ENCODE measurements at places on chromosomes 1 and 21. TPM values are rescaled to one million over a fixed set of nuclear protein-coding genes. Genes with fewer than 3 reads are reported as not detected.

GRCh38 chr1:26890467-26890796 is 349 bp upstream of the GPN2 start:
- peak overlapping the region; percentile 89 for H3K27ac ChIP-seq
- peaks cover 29% of the 10 kb centered on the region for H3K4me1 ChIP-seq
- no peaks in the 10 kb centered on the region for H3K27me3 ChIP-seq
- DNase-seq = no peak
- peaks cover 70% of the 10 kb centered on the region for H3K36me3 ChIP-seq

- H3K4me3 ChIP-seq = peak overlapping the region; percentile 9
- no peaks in the 10 kb centered on the region for H3K36me3 ChIP-seq
- no peak for DNase-seq
- H3K27me3 ChIP-seq = peaks cover 4% of the 10 kb centered on the region
- H3K27ac ChIP-seq = peak overlapping the region; percentile 84
Measured at GRCh38 chr1:212678456-212679410, 20.9 kb downstream of the BATF3 start.

Gene VSIG8
- total RNA-seq = not detected

- H3K27me3 ChIP-seq = no peaks in the 10 kb centered on the region
- no peaks in the 10 kb centered on the region for H3K4me1 ChIP-seq
- no peaks in the 10 kb centered on the region for H3K36me3 ChIP-seq
- no peak overlapping the region for H3K4me3 ChIP-seq
- H3K27ac ChIP-seq = no peak overlapping the region
- DNase-seq = no peak
Measured at GRCh38 chr1:79281442-79281841, 274.9 kb upstream of the ADGRL4 start.

DNA sequence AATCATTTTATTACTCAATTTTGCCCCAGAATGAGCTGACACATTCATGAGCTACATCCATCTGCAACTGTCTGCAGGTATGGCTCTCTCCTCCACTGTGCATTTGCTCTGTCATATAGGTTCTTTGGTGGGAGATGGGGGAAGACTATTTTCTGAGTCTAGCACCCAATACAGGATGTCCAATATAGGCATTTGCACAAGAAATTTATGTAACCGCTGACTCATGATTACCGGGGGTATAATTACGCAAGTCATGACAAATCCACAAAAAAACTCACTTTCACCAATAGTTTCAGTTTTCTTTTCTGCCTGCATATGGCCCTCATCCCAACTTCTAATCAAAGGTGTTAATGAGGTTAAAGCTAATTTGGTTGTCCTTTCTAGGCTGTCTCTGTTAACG is 17.5 kb upstream of the VSIG8 start:
- H3K27me3 ChIP-seq = no peaks in the 10 kb centered on the region
- H3K36me3 ChIP-seq = no peaks in the 10 kb centered on the region
- H3K4me1 ChIP-seq = no peaks in the 10 kb centered on the region
- H3K27ac ChIP-seq = no peak overlapping the region
- DNase-seq = no peak

Gene LCE2C
- total RNA-seq = not detected

Gene PCBP3
- not detected for total RNA-seq

- no peaks in the 10 kb centered on the region for H3K27me3 ChIP-seq
- H3K27ac ChIP-seq = no peak overlapping the region
- DNase-seq = no peak
- H3K4me3 ChIP-seq = no peak overlapping the region
- no peaks in the 10 kb centered on the region for H3K4me1 ChIP-seq
Measured at GRCh38 chr1:228245111-228245510, 37.3 kb downstream of the OBSCN start.

Gene LEFTY1
- total RNA-seq = not detected

DNA sequence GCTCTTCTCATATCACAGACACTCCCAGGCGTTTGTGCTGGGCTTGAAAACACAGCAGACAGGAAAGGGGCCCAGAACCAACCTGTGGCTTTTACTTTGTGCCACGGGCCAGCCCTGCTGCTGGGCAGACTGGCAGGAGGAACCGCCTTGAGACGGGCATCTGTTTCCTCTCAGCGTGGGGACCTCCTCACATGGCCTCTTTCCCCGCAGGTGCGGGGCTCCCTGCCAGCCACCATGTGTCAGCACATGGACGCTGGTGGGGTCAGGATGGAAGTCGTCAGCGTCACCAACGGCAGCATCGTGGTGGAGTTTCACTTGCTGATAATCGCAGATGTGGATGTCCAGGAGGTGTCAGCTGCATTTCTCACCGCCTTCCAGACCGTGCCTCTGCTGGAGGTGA is 47.8 kb downstream of the UMODL1 start:
- no peak overlapping the region for H3K4me3 ChIP-seq
- no peaks in the 10 kb centered on the region for H3K36me3 ChIP-seq
- no peak for DNase-seq
- no peak overlapping the region for H3K27ac ChIP-seq
- peaks cover 22% of the 10 kb centered on the region for H3K27me3 ChIP-seq
- H3K4me1 ChIP-seq = peaks cover 48% of the 10 kb centered on the region

DNA sequence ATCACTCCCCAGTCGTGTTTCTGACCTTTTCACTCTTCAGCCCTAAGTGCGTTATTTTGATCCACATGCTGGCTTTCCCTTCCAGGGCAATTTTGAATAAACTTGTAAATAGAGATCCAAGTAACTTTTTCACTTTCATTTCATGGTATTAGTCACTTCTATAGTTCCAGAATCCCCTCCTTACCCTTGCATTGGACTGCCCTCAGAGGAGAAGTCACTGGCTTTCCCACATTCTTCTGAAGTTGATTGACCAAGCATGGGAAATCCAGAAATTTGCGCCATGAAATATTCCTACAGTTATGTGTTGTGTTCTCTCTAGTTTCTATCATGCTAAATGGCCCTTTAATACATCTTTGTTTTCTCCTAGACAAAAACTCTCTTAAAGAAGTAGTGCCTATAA is 177.3 kb upstream of the GORAB start:
- H3K4me1 ChIP-seq = no peaks in the 10 kb centered on the region
- H3K27ac ChIP-seq = no peak overlapping the region
- no peaks in the 10 kb centered on the region for H3K36me3 ChIP-seq
- no peak for DNase-seq
- peaks cover 2% of the 10 kb centered on the region for H3K27me3 ChIP-seq

Gene MMEL1
- not detected for total RNA-seq

- no peak for DNase-seq
- peaks cover 34% of the 10 kb centered on the region for H3K4me1 ChIP-seq
- no peak within 1 kb of the TSS for H3K27ac ChIP-seq
- peaks cover 37% of the 10 kb centered on the region for H3K27me3 ChIP-seq
Measured at GRCh38 chr1:32870615-32871363, at the start of gene FNDC5. Gene FNDC5, minus strand, starts transcription at chr1:32870912.

- peaks cover 7% of the 10 kb centered on the region for H3K4me1 ChIP-seq
- no peak overlapping the region for H3K27ac ChIP-seq
- no peaks in the 10 kb centered on the region for H3K27me3 ChIP-seq
- no peaks in the 10 kb centered on the region for H3K36me3 ChIP-seq
- no peak overlapping the region for H3K4me3 ChIP-seq
Measured at GRCh38 chr1:15031251-15031933, 122.2 kb upstream of the TMEM51 start.

All from activated B cell treated with CpG ODN at 0.5 μM for 24 hours (primary cell).